ENCODE measurements at places on chromosomes 12 and 14.

- H3K27ac ChIP-seq, result no peak overlapping the region
- H3K4me1 ChIP-seq, result no peaks in the 10 kb centered on the region
- no peak overlapping the region for H3K4me3 ChIP-seq
- no peaks in the 10 kb centered on the region for H3K27me3 ChIP-seq
- H3K36me3 ChIP-seq, result no peaks in the 10 kb centered on the region
- no peak for DNase-seq
These were observed 33.7 kb upstream of the PPP1CC start for GRCh38 chr12:110776410-110776809.

GRCh38 chr12:54634795-54635194, at the start of gene LACRT:
Gene LACRT, minus strand, starts transcription at chr12:54634895. Its CDS starts 54 bp downstream, at chr12:54634841.
- no peaks in the 10 kb centered on the region for H3K36me3 ChIP-seq
- no peak for DNase-seq
- H3K4me1 ChIP-seq, result no peaks in the 10 kb centered on the region
- no peak within 1 kb of the TSS for H3K4me3 ChIP-seq
- H3K27ac ChIP-seq, result no peak within 1 kb of the TSS
- H3K27me3 ChIP-seq, result no peaks in the 10 kb centered on the region

- no peaks in the 10 kb centered on the region for H3K36me3 ChIP-seq
- no peak overlapping the region for H3K4me3 ChIP-seq
- DNase-seq, result no peak
- no peaks in the 10 kb centered on the region for H3K4me1 ChIP-seq
- H3K27me3 ChIP-seq, result no peaks in the 10 kb centered on the region
These were observed 37.0 kb upstream of the PPFIBP1 start for GRCh38 chr12:27486961-27487360.

- peak within 1 kb of the TSS; percentile 60 for H3K4me3 ChIP-seq
- H3K27ac ChIP-seq, result peak within 1 kb of the TSS; percentile 89
- no peaks in the 10 kb centered on the region for H3K36me3 ChIP-seq
- no peaks in the 10 kb centered on the region for H3K4me1 ChIP-seq
- DNase-seq, result peak; percentile 85
These were observed at the start of gene BHLHE41 for GRCh38 chr12:26124446-26125399. Gene BHLHE41, minus strand, starts transcription at chr12:26125037. Its CDS starts 258 bp downstream, at chr12:26124779.

DNA sequence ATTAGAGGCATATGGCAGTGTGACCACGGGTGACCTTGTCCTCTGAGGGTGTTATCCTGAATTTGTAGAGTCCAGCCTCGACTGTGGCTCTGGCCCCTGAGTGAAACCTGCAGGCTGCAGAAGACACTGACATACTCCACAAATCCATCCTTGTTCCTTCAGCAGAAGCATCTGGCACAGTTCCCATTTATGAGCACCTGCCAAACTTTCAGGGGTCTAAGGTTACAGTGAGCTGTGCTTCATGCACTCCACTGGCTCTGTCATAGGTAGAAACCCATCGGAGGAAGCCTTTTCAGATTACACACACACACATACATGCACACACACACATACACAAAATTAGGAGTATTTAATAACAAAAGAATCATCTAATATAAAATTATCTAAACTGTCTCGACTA, 13.6 kb upstream of the NUAK1 start:
- no peaks in the 10 kb centered on the region for H3K4me1 ChIP-seq
- no peak for DNase-seq
- H3K27me3 ChIP-seq, result no peaks in the 10 kb centered on the region
- no peaks in the 10 kb centered on the region for H3K36me3 ChIP-seq
- no peak overlapping the region for H3K4me3 ChIP-seq

DNA sequence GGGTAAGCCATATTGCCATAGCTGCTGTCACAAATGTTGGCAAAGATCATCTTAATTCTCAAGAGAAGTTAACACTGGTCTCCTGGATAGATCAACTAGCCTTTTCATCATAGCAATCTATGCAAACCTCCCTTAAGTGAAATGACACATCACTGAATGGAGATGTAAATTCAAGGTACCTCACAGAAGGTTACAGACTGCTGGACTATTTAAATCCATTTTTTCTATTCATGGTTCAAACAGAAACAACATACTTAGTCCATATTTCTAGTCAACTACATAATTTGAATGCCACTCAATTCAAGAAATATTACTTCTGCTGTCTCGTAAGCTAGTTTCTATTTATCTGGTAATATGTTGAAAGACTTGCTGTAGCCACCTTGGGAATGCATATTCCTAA, 748.3 kb downstream of the C12orf50 start:
- no peak overlapping the region for H3K27ac ChIP-seq
- DNase-seq, result no peak
- no peaks in the 10 kb centered on the region for H3K36me3 ChIP-seq
- no peaks in the 10 kb centered on the region for H3K4me1 ChIP-seq
- H3K4me3 ChIP-seq, result no peak overlapping the region

GRCh38 chr12:54352022-54352531, 12.2 kb downstream of the GPR84 start:
- no peaks in the 10 kb centered on the region for H3K4me1 ChIP-seq
- no peak overlapping the region for H3K4me3 ChIP-seq

DNA sequence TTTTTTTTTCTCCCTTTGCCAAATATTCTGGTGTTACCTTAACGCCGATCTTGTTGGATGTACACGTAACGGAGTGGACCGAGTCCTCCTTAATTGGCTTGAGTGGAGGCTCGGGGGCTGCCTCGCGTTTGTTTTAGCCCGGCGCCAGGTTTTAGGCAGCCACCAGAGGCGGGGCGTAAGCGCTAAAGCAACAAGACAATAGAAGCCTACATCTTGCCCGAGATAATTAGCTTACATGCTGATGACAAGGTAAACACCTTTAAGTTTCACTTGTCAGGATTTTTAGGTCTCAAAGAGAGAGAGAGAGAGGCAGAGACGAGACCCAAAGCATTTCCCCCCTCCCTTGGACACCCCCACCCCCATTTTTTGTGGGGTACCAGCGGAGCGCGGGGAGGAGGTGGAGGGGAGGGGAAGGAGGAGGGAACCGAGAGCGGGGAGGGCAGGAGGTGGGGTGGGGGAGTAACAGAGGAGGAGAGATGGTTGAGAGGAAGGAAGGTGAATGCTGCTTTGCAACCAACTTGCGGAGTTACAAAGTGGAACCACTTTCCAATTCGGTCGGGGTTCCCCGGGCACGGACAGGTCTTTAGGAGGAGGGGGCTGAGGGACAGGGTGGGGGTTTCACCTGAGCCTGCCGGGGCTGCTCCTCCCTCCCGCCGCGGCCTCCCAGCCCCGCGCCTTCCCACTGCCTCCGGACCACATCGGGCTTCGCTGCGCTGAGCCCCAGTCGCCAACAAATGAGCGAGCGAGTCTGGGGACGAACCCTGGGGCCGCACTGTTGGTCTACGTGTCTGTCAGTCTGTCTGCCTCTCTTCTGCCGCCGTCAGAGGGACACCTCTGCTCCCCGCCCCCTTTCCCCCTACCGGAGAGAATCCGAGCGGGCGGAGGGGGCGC, at the start of gene NKX2-1:
TSS of gene NKX2-1 (minus strand) at position 802 of the 891 bp plus-strand sequence. CDS start at position 699, 103 bp downstream.
- no peaks in the 10 kb centered on the region for H3K27me3 ChIP-seq
- H3K36me3 ChIP-seq, result no peaks in the 10 kb centered on the region
- no peak within 1 kb of the TSS for H3K27ac ChIP-seq
- H3K4me3 ChIP-seq, result no peak within 1 kb of the TSS
- no peaks in the 10 kb centered on the region for H3K4me1 ChIP-seq

DNA sequence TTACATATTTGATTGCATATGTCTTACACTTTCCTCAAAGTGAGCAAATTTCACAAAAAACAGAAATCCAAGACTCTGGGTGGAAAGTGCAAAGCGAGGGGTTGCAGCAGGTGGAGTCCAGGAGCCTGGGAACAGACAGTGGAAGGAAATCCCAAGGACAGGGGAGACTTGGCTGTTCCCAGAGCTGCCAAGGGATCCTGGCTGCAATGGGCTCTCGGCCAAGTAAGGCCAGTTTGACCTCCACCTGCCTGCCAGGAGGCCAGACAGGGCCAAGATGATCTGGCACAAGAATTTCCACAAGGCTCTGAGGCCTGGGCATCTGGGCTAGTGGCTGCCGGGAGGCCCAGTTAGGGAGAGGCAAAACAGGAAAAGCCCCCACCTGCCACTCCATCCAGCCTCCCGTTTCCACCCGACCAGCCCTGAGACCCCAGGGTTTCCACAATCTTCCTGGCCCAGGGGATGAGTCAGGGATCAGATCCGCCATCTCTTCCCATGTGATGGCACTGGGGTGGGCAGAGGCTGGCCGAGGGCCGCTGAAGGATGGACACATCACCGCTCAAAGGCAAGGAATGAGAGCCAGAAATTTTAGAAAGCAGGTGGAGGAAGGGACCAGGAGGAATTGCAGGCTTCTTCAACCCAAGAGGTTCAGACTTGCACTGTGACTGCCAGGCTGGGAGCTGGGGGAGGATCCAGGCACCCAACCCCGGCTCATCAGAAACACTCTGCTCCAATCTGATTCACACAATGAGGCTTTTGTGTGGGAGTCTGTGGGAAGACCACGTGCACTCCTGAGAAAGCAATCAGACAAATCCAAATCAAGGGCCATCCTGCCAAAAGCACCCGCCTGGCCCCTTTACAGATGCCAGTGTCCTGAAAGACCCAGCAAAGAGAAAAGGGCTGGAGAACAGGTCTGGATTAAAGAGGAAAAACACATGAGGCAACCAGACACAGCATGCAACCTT, 16.3 kb downstream of the SCARB1 start:
- H3K27ac ChIP-seq, result no peak overlapping the region
- H3K4me3 ChIP-seq, result no peak overlapping the region
- H3K36me3 ChIP-seq, result no peaks in the 10 kb centered on the region
- peaks cover 24% of the 10 kb centered on the region for H3K4me1 ChIP-seq

DNA sequence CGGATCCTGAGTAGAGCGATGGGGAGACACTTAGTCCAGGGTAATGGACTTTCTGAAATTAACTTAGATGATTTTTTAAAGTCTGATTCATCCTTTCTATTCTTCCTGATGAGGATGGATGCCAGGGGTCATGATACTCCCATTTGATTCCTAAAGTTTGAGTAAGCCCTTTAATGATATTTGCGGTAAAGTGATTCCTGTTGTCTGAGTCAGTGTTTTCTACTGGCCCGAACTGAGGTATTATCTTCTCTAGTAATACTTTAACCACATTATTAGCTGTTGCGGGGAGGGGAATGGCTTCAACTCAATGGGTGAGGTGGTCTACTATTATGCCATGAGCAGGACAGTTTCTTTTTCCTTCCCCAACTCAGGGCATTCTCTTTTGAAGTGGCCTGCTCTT, 111.6 kb downstream of the RIN3 start:
- DNase-seq, result no peak
- no peaks in the 10 kb centered on the region for H3K27me3 ChIP-seq
- no peaks in the 10 kb centered on the region for H3K4me1 ChIP-seq
- H3K36me3 ChIP-seq, result no peaks in the 10 kb centered on the region
- H3K4me3 ChIP-seq, result no peak overlapping the region

- H3K27ac ChIP-seq, result no peak overlapping the region
- no peaks in the 10 kb centered on the region for H3K27me3 ChIP-seq
- no peak overlapping the region for H3K4me3 ChIP-seq
- H3K36me3 ChIP-seq, result no peaks in the 10 kb centered on the region
- H3K4me1 ChIP-seq, result no peaks in the 10 kb centered on the region
These were observed 4.8 kb upstream of the NINJ2 start for GRCh38 chr12:668090-668481.

- no peaks in the 10 kb centered on the region for H3K27me3 ChIP-seq
- no peak for DNase-seq
- no peak overlapping the region for H3K4me3 ChIP-seq
- H3K4me1 ChIP-seq, result no peaks in the 10 kb centered on the region
- no peak overlapping the region for H3K27ac ChIP-seq
- H3K36me3 ChIP-seq, result no peaks in the 10 kb centered on the region
These were observed 277.1 kb downstream of the RASSF9 start for GRCh38 chr12:85559127-85559526.

GRCh38 chr12:132422381-132423043, 67.4 kb upstream of the FBRSL1 start:
- H3K4me3 ChIP-seq, result no peak overlapping the region
- H3K27me3 ChIP-seq, result no peaks in the 10 kb centered on the region
- no peak overlapping the region for H3K27ac ChIP-seq
- H3K4me1 ChIP-seq, result no peaks in the 10 kb centered on the region

- H3K4me1 ChIP-seq, result no peaks in the 10 kb centered on the region
- no peak overlapping the region for H3K4me3 ChIP-seq
- no peaks in the 10 kb centered on the region for H3K36me3 ChIP-seq
- H3K27me3 ChIP-seq, result no peaks in the 10 kb centered on the region
- H3K27ac ChIP-seq, result no peak overlapping the region
These were observed 22.5 kb downstream of the SLC38A6 start for GRCh38 chr14:61003571-61003970.

DNA sequence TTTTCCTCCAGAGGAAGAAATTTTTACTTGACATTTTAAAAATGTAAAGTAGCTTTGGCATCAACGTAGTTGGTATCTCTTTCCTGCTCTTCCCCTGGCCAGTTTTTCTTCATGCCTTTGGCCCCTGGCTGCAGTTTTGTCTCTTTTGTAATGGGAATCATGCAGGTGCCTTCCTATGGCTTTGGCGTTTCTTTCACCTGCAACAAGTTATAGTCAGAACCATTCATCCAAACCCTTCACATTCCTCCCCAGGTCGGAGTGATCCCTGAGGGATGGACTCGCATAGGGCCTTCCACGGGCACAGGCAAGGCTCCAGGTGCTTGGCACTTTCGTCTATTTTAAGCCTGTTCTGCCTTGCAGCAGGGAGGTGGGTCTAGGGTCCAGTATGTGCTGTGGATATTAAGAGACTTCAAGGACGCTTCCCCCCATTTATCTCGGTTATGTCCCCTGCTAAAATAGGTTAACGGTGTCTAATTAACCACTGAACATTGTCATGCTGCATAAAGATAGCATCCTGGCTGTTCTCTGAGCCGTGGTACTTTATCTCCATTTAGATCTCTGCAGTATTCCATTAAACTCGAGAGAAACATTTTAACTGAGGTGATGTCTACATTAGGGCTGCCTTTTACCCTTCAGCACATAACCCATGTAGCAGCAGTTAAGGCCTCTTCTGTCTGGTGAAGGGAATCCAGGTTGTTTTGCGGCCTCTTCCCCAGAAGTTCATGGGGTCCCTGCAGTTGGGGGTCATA, 66.3 kb downstream of the IFT43 start:
- H3K4me1 ChIP-seq, result no peaks in the 10 kb centered on the region
- H3K27ac ChIP-seq, result no peak overlapping the region
- H3K4me3 ChIP-seq, result no peak overlapping the region
- no peaks in the 10 kb centered on the region for H3K36me3 ChIP-seq
- H3K27me3 ChIP-seq, result no peaks in the 10 kb centered on the region
- no peak for DNase-seq

DNA sequence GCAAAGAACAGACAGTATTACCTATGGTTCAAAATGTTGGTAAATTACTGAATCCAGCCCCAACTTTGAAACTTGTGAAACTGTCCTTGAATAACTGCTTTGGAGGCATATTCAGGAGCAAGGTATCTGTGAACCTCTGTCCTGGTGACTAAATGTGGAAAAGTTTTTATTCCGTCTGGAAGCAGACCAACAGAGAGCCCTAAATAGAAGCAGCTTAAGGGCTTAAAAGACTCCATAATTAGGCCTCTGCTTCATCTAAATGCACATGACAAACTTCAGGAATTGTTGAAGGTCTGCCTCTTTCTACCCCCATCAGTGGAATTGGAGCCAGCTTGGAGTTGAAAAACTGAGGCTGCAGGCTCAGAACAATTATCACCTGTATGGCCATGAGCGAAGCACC, 276.5 kb downstream of the KCNH5 start:
- H3K4me3 ChIP-seq, result no peak overlapping the region
- H3K36me3 ChIP-seq, result no peaks in the 10 kb centered on the region
- no peak for DNase-seq
- no peak overlapping the region for H3K27ac ChIP-seq

- H3K4me3 ChIP-seq, result no peak overlapping the region
- no peaks in the 10 kb centered on the region for H3K4me1 ChIP-seq
These were observed 21.7 kb upstream of the KICS2 start for GRCh38 chr12:64243809-64244208.

All from Peyer's patch (tissue), 4 donors.